ENCODE measurements at places on chromosomes 11 and 22. TPM values are rescaled to one million over a fixed set of nuclear protein-coding genes. Genes with fewer than 3 reads are reported as not detected.

The MS4A6E gene
- not detected for total RNA-seq

The IGF2 gene
- 14.5 TPM for total RNA-seq

GRCh38 chr22:38246046-38246658 is 26.7 kb downstream of the TMEM184B start:
- no peak overlapping the region for H3K27ac ChIP-seq
- H3K4me3 ChIP-seq = no peak overlapping the region
- DNase-seq = no peak
- no peaks in the 10 kb centered on the region for H3K4me1 ChIP-seq
- no peaks in the 10 kb centered on the region for H3K36me3 ChIP-seq

The LDHAL6A gene
- not detected for total RNA-seq

GRCh38 chr11:127709960-127710359 is 709.4 kb upstream of the KIRREL3 start:
- H3K36me3 ChIP-seq = no peaks in the 10 kb centered on the region
- DNase-seq = no peak
- H3K4me1 ChIP-seq = no peaks in the 10 kb centered on the region
- no peak overlapping the region for H3K27ac ChIP-seq
- H3K4me3 ChIP-seq = no peak overlapping the region

GRCh38 chr11:88231894-88232482 is 56.7 kb upstream of the RAB38 start:
- H3K27me3 ChIP-seq = no peaks in the 10 kb centered on the region
- DNase-seq = peak; percentile 22
- no peaks in the 10 kb centered on the region for H3K4me1 ChIP-seq
- no peak overlapping the region for H3K4me3 ChIP-seq
- no peak overlapping the region for H3K27ac ChIP-seq
- H3K36me3 ChIP-seq = no peaks in the 10 kb centered on the region
